NCI-H446 (cell line): ENCODE measurements at places on chromosomes 6 and 20.

DNA sequence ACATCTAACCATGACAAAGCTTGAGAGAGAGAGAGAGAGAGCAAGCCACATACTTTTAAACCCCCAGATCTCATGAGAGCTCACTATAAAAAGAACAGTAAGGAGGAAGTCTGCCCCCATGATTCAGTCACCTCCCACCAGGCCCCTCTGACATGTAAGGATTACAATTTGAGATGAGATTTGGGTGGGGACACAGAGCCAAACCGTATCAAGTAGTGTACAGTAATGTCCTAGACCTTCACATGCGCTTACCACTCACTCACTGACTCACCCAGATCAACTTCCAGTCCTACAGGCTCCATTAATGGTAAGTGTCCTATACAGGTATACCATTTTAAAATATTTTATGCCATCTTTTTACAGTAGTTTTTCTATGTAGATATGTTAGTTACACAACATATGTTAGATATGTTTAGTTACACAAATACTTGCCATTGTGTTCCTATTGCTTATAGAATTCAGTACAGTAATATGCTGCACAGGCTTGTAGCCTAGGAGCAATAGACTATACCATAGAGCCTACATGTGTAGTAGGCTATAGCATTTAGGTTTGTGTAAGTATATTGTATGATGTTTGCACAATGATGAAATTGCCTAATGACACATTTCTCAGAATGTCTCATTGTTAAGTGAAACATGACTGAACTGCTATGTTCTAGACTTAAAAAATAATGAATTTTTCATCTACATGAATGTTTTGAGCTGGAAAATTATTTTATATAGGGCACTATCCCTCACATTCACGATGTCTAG is 11.7 kb downstream of the TSPYL1 start:
- no peak for DNase-seq

DNA sequence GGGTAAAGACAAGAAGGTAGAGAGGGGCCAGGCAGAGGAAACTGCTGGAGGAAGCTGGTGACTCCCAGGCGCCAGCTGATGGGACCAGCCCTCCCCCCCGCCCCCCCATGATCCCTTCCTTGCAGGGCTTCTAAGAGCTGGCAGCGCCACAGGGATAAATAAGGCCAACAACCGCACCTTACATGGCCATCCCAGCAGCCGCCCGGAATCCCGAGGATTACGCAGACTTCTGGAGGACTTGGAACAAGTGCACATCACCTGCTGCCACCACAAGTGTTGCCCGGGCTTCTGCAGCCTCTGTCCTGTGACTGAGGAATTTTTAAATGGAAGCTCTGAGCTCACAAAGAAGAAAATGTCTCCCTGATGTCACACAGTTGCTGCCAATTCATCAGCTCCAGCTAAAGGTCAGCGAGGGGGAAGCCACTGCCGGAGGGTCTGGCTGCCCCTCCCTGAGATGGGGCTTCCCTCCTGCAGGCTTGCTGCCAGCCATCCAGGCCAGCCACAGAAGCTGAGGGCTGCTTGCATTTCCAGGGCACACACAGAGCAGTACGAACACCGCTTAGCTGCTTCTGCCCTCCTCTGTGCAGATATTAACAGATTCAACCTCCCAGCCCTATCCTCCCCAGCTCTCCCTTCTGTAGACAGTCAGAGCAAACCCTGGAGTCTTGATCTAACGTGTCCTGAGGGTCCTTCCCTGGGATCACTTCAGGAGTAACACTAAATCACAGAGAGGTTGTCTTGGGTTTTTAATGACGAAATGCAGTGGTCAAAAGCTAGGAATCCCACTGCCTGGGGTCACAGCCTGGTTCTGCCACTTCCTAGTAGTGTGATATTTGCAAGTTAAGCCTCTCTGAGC is 38.6 kb upstream of the PIM1 start:
- DNase-seq = peak; percentile 78

- no peak for DNase-seq
Measured at GRCh38 chr6:105669232-105669631, 266.4 kb upstream of the PREP start.

GRCh38 chr6:108029226-108029921 is 45.2 kb downstream of the OSTM1 start:
- no peak for DNase-seq

DNA sequence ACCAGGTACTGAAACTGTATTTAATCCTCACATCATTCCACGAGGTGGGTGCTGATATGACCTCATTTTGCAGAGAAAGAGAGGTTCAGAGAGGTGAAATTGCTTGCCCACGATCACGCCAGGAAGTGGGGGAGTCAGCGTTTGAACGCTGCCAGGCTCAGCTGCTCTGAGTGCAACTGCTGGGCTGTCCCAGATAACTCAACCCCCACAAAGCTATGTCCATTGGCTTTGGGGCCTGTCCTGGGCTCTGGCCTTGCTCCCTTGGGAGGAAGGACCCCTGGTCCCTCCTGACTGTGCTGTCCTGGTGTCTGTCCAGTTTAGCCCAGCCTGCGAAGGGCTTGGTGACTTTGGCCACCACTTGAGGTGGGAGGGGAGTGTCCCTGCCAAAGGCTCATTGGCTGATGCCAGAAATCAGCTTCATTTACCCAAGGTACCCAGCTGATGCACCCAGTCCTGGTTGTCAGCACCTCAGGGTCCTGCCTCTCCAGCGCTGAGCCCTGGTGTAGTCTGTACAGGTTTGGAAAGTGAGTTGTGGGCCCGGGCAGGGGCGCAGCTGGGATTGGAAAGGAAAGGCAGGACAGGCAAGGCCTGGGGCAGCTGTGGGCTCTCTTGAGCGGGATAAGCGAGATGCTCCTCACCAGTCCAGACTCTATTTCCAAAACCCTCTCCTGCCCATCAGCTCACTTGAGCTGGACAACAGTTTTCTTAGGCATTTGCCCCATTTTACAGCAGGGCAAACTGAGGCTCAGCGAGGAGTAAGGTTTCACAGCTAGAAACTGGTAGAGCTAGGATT is 38.5 kb downstream of the SUN5 start:
- DNase-seq = no peak

DNA sequence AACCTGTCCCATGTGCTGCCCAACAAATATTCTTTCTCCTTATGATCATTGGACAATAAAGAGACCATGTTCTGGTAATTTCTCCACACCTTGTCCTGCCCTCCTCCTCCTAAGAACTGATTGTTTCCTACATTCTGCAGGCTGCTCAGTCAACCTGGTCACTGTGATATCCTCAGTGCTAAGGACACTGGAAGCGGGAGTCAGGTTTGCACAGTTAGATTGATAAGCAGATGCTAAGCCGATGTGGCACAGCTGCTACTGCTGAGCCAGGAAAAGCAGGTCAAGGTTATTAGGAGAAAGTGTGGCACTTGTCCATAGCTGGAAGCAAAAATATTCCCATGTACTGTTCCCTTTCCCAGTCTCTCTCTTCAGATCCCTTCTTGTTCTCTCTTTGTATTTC is 154.8 kb downstream of the TFAP2B start:
- no peak for DNase-seq

- no peak for DNase-seq
Measured at GRCh38 chr6:126118058-126118755, 131.9 kb downstream of the TRMT11 start.

- DNase-seq = no peak
Measured at GRCh38 chr6:121434037-121434770, 1.2 kb upstream of the GJA1 start.
